ENCODE measurements at places on chromosomes 3 and 15.

GRCh38 chr3:13145131-13145825 is 72.0 kb upstream of the IQSEC1 start:
- DNase-seq = no peak

GRCh38 chr3:151895478-151896241 is 22.2 kb downstream of the SUCNR1 start:
- DNase-seq = no peak

DNA sequence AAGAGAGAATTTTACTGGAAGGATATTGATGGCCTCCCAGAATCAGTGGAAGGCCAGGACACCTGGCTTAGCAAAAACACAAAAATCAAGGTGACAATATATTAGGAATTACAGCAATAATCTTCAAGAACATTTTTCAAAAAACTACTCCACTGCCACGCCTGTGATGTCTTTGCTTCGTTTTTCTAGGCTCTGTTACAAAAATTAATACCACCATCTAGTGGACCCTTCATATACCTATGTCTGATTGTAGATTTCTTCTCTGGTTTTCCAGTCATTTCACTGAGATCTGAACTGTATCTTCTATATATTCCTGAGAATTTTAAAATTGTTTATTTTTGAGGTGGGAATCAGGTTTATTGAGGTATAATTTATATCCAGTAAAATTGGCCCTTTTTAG is 5.6 kb upstream of the SLC33A1 start:
- no peak for DNase-seq

- DNase-seq = no peak
These were observed 108.8 kb upstream of the SAMMSON start for GRCh38 chr3:69890691-69891090.

GRCh38 chr3:139585820-139586219 is 46.3 kb upstream of the RBP1 start:
- no peak for DNase-seq

- no peak for DNase-seq
These were observed 83.6 kb downstream of the HMG20A start for GRCh38 chr15:77504306-77504705.
